ENCODE measurements at places on chromosomes 7 and 10.

DNA sequence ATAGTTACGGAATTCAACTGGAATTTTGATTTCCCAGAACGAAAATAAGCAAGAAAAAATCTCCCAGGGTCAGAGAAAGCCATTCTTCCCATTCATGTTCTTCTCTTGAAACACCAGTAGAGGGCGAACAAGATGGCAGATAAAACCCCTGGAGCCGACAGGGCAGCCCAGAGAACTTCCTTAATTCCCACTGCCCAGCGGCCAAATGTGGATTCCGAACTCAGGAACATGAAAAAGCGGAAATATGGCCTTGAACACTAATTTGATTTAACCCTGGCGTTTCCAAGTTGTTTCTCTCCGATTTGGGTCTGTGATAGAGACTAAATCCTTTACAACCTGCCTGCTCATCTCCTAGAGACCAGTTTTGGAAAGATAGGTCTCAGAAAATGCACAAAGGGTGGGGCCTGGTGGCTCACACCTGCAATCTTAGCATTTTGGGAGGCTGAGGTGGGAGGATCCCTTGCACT lies 100.7 kb upstream of the WAC start:
- no peak for DNase-seq

DNA sequence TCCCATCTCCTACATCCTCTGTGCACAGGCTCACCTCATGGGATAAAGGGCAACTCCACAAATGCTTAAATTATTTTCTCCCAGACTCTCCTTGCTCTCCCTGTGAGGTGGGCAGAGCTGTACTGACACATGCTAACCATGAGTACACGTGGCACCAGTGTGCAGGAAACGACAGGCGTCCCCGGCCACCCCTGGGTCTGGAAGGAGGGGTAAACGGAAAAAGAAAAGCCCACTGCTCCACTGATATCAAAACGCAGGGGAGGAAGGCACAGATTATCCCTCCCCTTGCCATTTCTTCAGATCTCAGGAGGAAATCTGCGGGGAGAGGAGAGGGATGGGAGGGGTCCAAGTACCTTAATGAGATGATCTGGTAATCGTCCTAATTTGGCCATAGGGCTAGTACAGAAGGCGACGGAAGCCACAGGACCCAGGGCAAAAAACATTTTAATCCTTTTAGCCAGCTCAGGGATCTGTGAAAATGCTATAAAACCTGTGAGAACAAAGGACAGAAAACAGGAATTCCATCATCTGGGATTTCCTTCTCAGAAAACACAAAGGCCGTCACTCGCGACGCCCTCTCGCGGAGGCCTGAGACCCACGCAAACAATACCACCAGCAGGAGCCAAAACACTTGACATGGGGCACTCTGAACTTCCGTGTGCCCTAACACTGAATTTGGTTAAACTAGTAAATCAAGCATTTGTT lies 17.8 kb upstream of the CH25H start:
- DNase-seq: no peak

- DNase-seq: no peak
These were observed 198.9 kb downstream of the TCF7L2 start for GRCh38 chr10:113148901-113149300.

DNA sequence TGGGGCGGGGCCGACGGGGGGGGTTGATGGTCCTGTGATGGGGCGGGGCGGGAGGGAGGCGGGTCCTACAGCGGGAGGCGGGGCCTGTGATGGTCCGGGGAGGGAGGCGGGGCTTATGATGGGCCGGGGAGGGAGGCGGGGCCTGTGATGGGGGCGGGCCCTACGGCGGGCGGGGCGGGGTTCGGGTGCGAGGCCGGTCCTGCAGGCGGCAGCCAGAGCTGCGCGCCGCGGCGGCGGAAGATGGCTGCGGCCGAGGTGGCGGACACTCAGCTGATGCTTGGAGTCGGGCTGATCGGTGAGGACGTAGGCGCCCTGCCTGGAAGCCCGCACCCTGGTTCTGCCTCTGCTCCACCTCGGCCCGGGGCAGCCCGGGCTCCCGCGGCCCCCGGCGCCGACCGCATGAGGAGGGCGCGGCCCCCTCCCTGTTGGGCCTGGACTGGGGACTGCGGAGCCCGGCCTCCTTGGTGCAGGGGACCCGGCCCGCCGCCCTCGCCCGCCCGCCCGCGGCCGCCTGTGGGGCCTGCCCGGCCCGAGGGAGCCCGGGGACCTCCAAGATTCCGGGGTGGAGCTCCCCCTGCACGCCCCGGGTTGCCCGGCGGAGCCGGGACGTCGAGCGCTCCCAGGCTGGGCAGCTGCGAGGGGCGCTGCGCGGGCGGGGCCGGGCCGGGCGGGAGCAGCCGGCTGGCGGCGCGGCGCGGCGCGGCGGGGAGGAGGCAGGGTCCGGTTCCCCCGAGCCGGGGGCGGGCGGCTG lies at the start of gene DENND10:
DENND10 (plus strand) TSS at position 211 of the 751 bp plus-strand sequence; CDS start at position 241, 30 bp downstream.
- DNase-seq: peak; percentile 52

GRCh38 chr10:95485056-95485844 lies 75.9 kb downstream of the SORBS1 start:
- DNase-seq: no peak

DNA sequence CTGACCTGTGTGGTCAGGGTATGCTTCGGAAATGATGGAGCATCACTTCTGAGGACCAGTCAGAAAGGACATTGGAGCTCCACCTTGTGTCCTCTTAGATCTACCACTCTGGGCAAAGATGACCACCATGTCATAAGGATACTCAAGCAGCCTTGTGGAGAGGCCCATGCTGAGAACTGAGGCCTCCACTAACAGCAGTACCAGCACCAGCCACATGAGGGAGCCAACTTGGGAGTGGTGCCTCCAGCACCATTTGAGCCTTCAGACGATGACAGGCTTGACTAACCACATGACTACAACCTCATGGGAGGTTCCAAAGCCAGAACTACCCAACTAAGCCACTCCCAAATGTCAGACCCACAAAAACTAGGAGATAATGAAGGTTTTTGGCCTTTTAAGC lies 116.0 kb downstream of the NPTX2 start:
- peak; percentile 15 for DNase-seq

DNA sequence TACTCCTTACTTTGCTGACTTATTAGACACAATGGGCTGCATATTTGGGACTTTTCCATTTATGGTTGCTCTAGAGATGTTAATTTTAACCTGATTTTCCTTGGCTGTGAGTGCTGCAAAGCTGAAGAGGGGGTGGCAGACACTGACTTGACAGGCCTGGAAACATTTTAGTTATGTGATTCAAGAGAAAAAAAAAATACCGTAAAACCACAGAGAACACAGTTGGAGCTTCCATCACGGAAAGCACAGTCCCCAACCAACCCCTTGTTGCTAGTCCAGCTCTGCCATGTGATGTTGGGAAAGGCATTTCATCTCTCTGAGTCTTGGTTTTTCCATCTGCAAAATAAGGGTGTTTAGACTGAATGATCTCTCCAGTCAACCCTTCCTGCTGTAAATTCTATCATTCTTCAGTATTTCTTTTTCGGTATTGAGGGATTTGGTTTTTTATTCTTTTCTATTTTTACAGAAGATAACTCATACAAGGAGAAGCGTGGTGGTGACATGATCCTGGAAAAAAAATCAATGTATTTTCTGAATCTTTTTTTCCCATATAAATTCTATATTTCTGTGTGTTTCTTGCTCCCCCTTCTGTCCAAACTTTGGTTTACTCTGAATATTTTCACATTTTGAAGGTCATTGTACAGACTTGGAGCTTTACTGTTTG lies 246.1 kb downstream of the REEP3 start:
- no peak for DNase-seq

- no peak for DNase-seq
These were observed 209.8 kb upstream of the POM121L12 start for GRCh38 chr7:52825611-52826010.

DNA sequence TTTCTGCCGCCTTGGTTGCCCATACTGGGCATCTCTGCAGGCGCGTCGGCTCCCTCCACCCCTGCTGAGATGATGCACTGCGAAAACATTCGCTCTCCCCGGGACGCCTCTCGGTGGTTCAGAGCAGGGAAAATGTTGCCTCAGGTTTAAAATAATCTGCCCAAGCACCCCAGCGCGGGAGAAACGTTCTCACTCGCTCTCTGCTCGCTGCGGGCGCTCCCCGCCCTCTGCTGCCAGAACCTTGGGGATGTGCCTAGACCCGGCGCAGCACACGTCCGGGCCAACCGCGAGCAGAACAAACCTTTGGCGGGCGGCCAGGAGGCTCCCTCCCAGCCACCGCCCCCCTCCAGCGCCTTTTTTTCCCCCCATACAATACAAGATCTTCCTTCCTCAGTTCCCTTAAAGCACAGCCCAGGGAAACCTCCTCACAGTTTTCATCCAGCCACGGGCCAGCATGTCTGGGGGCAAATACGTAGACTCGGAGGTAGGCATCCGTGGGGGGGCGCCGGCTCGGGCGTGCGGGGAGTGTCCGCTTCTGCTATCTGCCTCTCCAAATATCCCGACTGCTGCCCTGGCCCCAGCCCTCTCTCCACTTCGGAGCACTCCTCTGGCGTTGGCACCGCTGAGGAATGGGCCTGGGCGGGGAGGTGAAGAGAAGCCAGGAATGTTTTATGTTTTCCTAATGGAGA lies at the start of gene CAV1:
CAV1 (plus strand) TSS at position 428 of the 689 bp plus-strand sequence; CDS start at position 455, 27 bp downstream.
- DNase-seq: no peak

GRCh38 chr7:18450019-18450418 lies 45.5 kb upstream of the HDAC9 start:
- DNase-seq: no peak

- DNase-seq: no peak
These were observed 24.6 kb downstream of the CACNB2 start for GRCh38 chr10:18164748-18165361.

- DNase-seq: no peak
These were observed 241.9 kb upstream of the SP8 start for GRCh38 chr7:21028599-21028998.

- DNase-seq: no peak
These were observed 177.7 kb upstream of the COL1A2 start for GRCh38 chr7:94216944-94217461.

DNA sequence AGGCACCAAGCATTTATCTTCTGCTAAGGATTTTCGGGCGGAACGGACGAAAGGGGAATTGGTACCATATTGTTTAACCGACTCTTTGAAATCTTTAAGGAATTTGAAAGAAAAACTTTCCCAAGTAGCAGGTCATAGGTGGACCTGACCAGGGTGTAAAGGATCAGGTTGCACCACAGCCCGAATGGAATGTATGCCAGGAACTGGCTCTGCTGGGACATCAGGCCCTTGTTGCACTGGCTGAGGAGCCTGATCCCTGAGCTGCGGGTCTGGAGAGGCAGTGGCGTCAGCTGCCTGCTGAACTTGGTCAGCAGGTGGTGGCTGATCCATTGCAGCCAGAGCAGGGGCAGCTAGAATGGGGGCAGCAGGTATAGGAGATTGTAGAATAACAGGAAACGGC lies 41.4 kb upstream of the AKR1C2 start:
- DNase-seq: no peak

DNA sequence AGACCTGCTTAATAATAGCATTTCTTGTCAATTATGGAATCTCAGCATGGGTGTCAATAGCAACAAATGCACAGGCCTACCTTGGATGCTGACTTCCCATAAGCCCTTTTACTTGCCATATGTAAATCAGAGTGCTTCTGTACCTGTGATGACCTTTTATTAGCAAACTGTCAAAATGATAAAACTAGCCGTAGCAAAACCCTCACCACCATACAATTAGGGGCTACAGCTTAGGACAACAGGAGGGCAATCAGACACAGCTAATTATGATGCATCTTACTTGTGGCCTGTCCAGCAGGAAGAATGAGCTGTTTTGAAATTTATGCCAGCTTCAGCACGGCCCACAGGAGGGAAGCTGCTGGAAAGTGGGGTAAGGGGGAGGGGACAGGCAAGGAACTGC lies 201.6 kb downstream of the TAX1BP1 start:
- DNase-seq: no peak

DNA sequence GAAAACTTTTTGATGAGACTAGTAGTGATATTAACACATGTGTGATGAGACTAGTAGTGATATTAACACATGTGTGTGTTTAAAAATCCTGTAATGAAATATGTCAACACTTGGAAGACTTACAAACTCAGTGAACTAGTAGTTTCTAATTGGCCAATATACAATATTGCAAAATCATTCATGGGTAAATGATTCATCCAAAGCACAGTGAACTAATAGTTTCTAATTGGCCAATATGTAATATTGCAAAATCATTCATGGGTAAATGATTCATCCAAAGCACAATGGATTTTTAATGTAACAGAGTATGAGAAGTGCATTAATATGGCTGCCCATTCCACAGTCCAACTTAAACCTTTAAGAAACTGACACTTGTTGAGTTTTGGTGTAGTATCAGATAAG lies 77.8 kb downstream of the ATAD1 start:
- DNase-seq: no peak

DNA sequence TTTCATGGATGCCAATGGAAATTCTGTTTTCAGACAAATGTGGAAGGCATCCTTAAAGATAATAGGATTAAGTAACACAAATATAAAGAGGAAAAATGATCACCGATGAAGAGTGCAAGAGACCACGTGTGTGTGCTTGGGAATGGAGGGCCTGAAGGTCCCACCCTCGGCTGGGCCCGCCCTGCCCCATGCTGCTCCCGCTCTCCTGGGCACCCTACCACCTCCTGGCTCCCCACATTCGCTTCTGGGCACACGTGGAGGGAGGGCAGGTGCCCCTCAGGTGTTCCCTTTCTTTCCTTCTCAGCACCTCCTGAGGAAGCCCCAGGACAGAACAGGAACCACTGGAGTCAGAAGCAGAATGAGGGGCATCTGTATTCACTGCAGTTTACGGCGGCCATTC lies 367.6 kb downstream of the DNAJB6 start:
- no peak for DNase-seq

DNA sequence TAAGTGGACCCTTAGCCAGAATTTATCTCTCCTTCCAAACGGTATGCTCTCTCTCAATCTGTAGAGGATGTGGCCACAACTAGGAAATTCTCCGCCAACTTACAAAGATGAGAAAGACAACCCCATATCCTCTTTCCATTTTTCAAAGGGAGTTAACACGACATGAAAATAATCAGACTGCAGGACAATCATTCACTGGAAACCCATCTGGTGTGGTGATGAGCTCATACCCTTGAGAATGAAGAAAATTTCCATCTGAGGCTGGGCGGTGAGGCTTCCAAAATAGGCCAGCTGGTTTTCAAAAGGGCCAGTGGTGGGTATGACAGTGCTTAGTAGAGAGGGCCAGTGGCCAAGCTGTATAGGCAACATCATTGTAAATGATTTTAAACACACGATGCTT lies 369.6 kb downstream of the FRMD4A start:
- no peak for DNase-seq

GRCh38 chr7:130441408-130441869 lies 623 bp upstream of the CEP41 start:
- no peak for DNase-seq

Measured in stimulated activated CD8-positive, alpha-beta memory T cell treated with anti-CD3 and anti-CD28 coated beads, Interleukin-7, amount 100 ng/mL, for 24 hours (primary cell).